Pulmonary artery endothelial cell (primary cell): ENCODE measurements at places on chromosomes 1 and 21. TPM values are rescaled to one million over a fixed set of nuclear protein-coding genes. Genes with fewer than 3 reads are reported as not detected.

Gene KRTAP11-1
- total RNA-seq = not detected in 2 replicates

Gene CD1E
- total RNA-seq = not detected in 2 replicates

Gene SMYD2
- total RNA-seq = 24.5 and 25.2 TPM in 2 replicates

Gene TEDDM1
- total RNA-seq = not detected in 2 replicates

Gene C1orf94
- not detected in 2 replicates for total RNA-seq

Gene IGSF3
- total RNA-seq = 0.33 and 0.60 TPM in 2 replicates

Gene NDC1
- total RNA-seq = 29.7 and 52.5 TPM in 2 replicates

Gene KRTAP10-6
- not detected in 2 replicates for total RNA-seq

Gene BNIPL
- total RNA-seq = 0.07 and 0.11 TPM in 2 replicates

Gene TRIM67
- total RNA-seq = not detected in 2 replicates

Gene AGT
- total RNA-seq = 0.04 TPM in 1 of 2 replicates, not detected in the other

Gene DISP1
- total RNA-seq = 0.99 and 2.1 TPM in 2 replicates

Gene MTF1
- 2.2 and 3.7 TPM in 2 replicates for total RNA-seq

Gene MTMR11
- total RNA-seq = 3.6 and 5.7 TPM in 2 replicates

Gene GPX7
- 11.5 and 16.9 TPM in 2 replicates for total RNA-seq

Gene OVAAL
- not detected in 2 replicates for total RNA-seq

Gene PPIE
- 47.7 and 51.4 TPM in 2 replicates for total RNA-seq

Gene COA7
- total RNA-seq = 16.5 and 25.2 TPM in 2 replicates

Gene S100A9
- total RNA-seq = 0.13 and 0.95 TPM in 2 replicates

Gene LORICRIN
- not detected in 2 replicates for total RNA-seq

Gene PAQR6
- 0.07 TPM in 2 replicates for total RNA-seq

Gene THEM5
- total RNA-seq = not detected in 2 replicates
